ENCODE measurements at places on chromosomes 5 and 9.

- no peak for DNase-seq
Observed at GRCh38 chr5:57492632-57493031, 10.0 kb upstream of the ACTBL2 start.

GRCh38 chr9:3682186-3682585 lies 156.4 kb upstream of the RFX3 start:
- DNase-seq = no peak

GRCh38 chr5:5062525-5063302 lies 77.4 kb upstream of the ADAMTS16 start:
- DNase-seq = no peak

- DNase-seq = no peak
Observed at GRCh38 chr9:75880618-75881017, 9.9 kb upstream of the PCSK5 start.

DNA sequence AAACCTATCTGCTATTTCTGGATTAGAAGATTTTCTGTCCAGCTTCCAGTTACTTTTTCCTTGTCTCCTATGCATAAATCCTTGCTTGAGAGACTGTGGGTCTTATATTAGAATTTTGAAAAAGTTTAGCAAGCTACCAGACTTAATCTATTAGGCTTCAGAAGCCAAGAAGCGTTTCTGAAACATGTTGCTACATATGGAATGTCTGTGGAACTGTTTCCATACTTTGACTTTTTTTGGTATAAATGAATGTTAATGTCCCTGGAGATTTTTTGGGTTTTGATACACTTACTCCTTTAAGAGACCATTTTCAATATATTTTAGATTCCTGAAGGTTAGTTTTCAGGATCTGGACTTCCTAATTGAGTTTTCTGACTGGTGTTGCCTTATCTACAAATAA lies 191.4 kb upstream of the SGCD start:
- no peak for DNase-seq

- no peak for DNase-seq
Observed at GRCh38 chr9:34374905-34375552, 1.7 kb downstream of the MYORG start.

Data from kidney capillary endothelial cell (primary cell).